ENCODE measurements at places on chromosomes 1 and 21.

DNA sequence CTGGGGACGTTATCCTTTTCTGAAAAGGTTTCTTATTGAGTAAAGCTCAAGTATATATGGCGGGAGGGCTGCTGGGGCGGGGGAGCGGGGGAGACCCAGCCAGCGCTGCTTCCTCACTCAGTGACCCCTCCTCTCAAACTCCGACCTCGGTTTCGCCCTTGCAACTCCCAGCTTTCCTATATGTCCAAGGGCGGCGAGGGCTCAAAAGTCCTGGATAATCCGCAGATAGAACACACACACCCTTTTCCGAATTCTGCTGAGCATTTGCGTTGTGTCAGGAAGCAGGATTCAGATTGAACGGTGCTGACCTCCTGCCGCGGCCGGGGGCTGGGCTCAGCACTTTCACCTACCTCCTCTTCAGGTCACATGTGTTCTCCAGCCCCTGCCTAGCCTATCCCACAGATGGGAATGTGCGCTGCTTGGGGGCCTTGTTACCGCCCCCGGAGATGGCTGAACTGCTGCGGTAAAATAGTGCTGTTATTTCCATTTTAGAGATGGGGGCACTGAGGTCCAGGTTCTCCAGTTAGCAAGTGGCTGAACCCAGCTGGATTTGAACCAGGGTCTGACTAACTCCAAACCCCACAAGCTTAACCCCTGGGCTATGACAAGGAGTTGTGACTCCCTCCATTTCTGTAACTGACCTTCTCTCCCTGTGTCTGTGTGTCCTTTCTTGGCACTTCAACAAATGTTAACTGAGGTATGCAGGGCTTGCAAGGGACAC is 795 bp upstream of the AHDC1 start:
- no peak for DNase-seq

GRCh38 chr21:36854391-36854790 is 112.1 kb downstream of the HLCS start:
- no peak for DNase-seq

DNA sequence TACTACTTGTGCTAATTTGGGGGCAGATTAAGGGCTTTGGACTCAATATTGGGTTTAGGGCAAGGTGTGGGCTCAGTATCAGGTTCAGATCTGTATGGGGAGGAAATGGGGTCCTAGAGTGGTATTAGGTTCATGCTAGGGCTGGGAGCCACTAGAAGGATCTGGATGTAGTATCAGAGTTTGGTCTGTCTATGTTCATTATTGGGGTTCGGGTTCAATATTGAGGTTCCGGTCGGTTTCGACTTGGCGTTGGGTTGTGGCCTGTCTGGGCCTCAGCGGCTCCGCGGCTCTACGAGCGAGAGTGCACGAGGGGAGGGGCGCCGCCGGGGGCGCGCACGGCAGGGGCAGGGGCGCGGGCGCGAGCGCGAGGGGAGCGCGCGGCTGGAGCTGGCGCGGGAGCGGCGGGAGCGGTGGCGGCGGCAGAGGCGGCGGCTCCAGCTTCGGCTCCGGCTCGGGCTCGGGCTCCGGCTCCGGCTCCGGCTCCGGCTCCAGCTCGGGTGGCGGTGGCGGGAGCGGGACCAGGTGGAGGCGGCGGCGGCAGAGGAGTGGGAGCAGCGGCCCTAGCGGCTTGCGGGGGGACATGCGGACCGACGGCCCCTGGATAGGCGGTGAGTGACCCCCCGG is at the start of gene PTPRF:
Gene PTPRF, plus strand, starts transcription at position 401 of the 624 bp plus-strand sequence. CDS start 14,193 bp downstream, outside the sequence.
- peak; percentile 69 for DNase-seq

DNA sequence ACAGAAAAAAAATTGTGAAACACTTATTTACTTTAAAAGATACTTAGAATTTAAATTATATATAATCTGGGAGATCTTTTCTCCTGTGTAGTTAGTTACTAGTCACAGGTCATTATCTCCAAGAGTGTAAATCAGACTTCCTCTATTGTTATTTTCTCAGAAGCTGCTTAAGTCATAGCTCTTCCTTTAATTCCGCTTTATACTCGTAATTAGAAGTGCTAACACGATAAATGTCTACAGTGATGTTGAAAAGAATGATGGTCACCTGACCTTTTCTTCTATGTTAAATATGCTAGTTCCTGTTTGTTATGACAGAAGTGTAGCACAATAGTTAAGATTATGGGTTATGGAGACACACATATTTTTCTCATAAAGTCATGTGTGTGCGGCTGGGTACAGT is 123.6 kb downstream of the TGFB2 start:
- DNase-seq: no peak

DNA sequence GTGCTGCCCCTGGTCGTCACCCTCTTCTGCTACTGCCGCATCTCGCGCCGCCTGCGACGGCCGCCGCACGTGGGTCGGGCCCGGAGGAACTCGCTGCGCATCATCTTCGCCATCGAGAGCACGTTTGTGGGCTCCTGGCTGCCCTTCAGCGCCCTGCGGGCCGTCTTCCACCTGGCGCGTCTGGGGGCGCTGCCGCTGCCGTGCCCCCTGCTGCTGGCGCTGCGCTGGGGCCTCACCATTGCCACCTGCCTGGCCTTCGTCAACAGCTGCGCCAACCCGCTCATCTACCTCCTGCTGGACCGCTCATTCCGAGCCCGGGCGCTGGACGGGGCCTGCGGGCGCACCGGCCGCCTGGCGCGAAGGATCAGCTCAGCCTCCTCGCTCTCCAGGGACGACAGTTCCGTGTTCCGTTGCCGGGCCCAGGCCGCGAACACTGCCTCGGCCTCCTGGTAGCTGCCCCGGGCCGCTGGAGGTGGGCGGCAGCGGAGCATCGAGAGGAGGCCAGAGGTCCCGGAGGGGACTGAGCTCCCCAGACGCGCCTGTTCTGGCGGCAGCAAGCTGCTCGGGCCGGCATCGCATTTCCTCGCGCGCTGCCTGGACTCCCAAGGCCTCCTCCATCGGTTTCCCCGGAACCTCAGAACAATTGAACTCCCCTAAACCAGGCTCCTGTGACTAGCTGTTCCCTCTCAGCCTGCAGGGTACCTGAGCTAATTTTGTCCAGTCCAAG is 1.1 kb downstream of the GPR25 start:
- no peak for DNase-seq

DNA sequence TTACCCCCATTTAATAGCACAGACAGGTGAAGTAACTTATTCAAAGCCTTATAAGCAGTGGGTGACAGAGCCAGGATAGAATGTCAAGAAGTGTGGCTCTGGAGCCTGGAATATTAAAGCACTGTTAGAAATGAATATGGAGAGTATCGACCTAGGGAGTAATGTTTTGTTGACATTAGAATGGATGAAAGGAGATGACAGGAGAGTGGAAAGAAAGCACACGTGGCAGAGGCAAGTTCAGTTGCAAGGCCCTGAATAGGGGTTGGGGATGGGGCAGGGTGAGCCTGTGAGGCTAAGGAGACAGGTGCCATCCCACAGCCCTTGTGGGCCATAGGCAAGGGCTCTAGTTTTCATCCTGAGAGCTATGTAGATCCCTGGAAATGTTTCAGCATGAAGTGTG is 125.5 kb upstream of the PLXNA2 start:
- DNase-seq: no peak

DNA sequence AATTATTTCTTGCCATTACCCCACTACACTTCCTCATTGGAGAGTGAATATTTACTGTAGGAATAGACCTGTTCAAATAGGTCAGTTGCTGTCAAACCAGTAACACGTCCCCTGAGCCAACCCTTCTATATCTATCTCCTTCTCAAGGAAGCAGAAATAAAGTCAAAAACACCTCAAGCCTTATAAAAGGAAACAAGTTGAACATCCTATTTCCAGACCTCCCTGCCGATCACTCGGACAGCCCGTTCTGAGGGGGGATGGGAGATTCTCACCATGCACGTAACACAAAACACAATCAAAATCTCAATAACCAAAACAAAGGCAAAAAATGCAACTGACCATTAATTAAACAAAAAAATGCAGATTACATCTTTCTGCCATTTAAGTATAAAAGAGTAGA is 121.5 kb upstream of the KRTAP19-8 start:
- no peak for DNase-seq

DNA sequence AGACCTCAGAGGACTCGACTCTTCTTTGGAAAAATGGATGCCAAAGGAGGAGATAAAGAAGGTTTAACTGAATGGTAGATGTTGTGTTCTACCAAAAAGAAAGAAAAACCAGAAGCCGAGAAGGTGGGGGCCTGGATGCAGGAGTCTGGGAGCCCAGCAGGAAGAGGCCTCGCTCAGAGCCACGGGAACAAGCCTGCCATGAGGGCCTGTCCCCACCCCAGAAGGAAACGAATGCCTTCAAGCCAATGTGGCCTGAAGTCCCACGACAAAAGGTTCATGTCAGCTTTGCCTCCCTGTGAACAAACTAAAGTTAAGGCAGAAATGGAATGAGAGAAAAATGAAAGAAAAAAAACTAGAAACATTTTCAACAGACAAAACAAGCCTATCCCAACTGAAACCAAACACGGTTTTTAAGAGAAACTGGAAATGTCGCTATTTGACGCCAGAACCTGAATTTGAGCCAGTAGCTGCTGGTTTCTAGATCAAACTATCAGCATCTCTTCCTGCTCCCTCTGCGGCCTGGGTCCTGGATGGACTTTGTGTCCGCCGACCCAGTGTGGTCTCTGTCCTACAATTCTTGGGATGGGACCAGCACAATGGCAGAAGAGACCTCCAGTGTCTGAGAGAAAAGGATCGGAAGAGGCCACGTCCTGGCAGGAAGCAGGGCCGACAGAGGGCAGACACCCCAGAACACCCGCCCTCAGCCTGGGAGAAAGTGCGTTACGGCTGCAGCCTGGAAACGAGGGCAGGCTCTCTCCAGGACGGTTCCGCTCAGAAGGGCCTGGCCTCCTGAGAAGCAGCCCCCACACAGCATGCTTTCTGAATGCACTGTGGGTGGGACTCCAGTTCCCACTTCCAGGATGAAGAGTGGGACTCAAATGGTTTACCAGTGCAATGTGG is 35.2 kb downstream of the SLC45A1 start:
- DNase-seq: no peak

DNA sequence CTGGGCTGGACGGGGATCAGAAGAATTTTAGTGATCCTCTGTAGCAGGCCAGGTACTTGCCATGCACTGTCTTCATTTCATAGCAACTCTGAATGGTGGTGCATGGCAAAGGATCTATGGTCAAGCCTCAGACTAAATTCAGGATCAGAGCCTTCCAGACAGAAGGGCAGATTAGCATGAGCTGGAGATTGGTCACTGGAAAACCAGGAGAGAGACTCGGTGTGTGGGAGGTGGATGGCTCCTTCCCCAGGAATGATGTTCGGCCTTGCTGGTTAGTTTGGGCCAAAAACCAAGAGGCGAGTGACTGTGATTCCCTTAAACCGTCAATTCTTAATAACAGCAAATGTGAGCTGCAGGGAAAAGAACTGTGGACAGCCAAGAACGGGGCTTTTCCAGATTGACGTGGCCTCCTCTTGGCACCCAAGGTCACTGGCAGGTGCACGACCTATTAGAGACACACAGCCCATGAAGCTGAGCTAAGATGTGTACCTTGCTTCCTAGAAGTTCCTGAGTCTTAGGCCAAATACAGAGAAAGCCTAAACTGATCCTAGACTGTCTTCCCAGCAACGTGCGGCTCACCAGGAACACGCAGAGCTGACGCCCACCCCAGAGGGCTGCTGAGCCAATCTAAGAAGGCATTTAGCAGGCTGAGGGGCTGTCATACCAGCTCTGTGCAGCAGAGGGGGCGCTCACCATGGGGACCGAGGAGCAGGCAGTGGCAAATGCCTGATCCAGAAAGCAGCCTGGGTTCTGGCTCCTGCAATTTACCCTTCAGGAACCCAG is 18.5 kb downstream of the ALDH4A1 start:
- DNase-seq: peak; percentile 90

GRCh38 chr1:66298464-66298863 is 235.5 kb upstream of the SGIP1 start:
- DNase-seq: no peak

DNA sequence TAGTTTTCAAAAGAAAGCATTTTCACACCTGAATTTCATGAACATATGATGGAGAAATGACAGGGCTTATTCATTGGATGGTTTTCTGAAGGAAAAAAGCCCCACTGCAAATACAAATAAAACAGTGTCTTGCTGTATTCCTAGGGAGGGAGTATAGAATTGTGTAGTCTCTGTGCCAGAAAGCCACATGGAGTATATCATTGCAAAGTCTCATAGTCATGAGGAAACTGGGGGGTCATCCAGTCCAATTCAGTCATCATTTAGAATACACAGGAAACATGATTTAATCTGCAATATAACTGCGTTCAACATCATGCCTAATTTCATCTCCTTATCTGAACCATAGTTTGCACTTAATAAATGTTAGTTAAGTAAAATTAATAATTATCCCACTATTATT is 222.3 kb downstream of the NTNG1 start:
- DNase-seq: no peak

DNA sequence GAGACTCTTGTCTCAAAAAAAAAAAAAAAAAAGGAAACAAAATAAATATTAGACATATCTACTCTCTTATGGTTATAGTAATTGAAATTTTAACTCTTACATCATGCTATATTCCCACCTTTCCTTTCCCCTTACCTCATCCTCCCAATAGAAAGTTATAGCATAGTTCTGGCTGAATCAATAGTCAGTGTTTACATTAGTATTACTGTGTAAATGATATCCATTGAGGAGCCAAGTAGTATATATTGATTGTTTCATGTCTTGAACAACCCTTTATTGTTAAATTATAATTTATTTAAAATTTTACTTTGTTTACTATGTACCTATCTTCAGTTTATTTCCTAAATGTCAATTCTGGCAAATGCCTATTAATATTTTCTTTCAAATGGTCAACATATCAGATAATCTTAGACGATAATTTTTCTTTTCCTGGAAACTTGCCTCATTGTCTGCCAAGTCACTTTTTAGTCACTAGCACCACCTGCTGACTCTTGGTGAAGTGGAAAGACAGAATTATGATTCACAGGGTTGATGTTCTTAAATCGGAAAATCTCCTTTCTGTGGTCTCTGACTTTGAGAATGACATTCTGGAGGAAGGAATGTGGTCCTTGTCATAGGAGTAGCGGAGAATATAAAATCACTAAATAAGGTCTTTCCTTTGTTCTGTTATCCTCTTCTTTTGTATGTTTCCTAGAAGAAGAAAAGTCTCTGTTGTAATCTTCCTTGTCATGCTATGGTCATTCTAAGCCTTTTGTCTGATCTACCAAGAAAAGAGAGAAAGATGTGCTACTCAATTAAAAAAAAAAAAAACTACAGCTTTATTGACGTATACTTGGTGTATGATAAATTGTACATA is 8.6 kb downstream of the HJV start:
- DNase-seq: peak; percentile 76

DNA sequence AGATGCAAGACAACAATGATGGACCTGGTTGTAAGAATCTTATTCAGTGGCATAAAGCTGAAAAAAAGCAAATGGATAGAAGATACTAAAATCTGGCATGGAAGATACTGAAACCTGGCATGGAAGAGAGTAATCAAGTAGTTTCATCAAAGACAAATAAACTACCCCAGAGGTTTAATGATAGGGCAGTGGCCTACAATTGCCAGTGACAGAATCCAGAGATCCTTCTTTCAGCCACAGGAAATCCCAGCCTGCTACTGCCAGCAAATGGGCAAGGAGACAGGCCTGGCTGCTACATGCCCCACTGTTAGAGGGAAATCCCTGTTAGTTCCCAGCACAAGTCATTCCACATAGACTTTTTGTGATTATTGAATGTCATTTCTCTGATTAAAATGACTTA is 409.4 kb downstream of the VAV3 start:
- no peak for DNase-seq

GRCh38 chr1:203264052-203264501 is 34.6 kb upstream of the CHIT1 start:
- DNase-seq: no peak

- DNase-seq: peak; percentile 25
Observed at GRCh38 chr1:111737216-111738132, 1.7 kb downstream of the INKA2 start.

Measured in activated effector memory CD4-positive, alpha-beta T cell treated with anti-CD3 and anti-CD28 coated beads, Interleukin-2, amount 50 U/mL, for 16 hours (primary cell).